H9 (cell line): ENCODE measurements at places on chromosomes 6 and 20.
A peak's percentile ranks its signal among the peaks of the same experiment; 100 is the strongest.

GRCh38 chr20:42756991-42757390 lies 432.7 kb downstream of the PTPRT start:
- H3K4me1 ChIP-seq, result no peaks in the 10 kb centered on the region
- H3K4me3 ChIP-seq, result no peak overlapping the region
- peaks cover 4% of the 10 kb centered on the region; the same call in 1 of the 3 replicates for H3K36me3 ChIP-seq
- no peaks in the 10 kb centered on the region; the same call in 1 of the 2 replicates for H3K27me3 ChIP-seq
- no peak for DNase-seq

GRCh38 chr20:48406912-48407340 lies 420.9 kb downstream of the PREX1 start:
- DNase-seq, result no peak
- H3K4me1 ChIP-seq, result peaks cover 4% of the 10 kb centered on the region; the same call in 1 of the 2 replicates
- H3K27me3 ChIP-seq, result no peaks in the 10 kb centered on the region
- H3K27ac ChIP-seq, result no peak overlapping the region
- H3K36me3 ChIP-seq, result no peaks in the 10 kb centered on the region
- no peak overlapping the region for H3K4me3 ChIP-seq

- H3K36me3 ChIP-seq, result no peaks in the 10 kb centered on the region
- 0 out of 2 replicates have a peak, but pooled peaks cover 3% of the 10 kb centered on the region for H3K4me1 ChIP-seq
- no peak for DNase-seq
- no peak overlapping the region for H3K27ac ChIP-seq
- no peak overlapping the region for H3K4me3 ChIP-seq
These were observed 51.7 kb downstream of the CNKSR3 start for GRCh38 chr6:154458565-154459470.

DNA sequence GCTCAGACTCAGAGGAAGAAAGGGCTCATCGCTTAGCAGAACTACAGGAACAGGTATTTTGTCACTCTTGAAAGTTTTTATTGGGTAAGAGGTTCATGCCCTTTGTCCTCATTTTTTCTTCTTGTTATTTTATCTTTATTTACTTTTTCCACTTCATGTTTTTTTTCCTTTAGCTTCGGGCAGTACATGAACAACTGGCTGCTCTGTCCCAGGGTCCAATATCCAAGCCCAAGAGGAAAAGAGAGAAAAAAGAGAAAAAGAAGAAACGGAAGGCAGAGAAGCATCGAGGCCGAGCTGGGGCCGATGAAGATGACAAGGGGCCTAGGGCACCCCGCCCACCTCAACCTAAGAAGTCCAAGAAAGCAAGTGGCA lies 9.5 kb downstream of the BRD2 start:
- no peak overlapping the region for H3K27ac ChIP-seq
- no peaks in the 10 kb centered on the region for H3K27me3 ChIP-seq
- DNase-seq, result no peak
- peaks cover 85% of the 10 kb centered on the region for H3K36me3 ChIP-seq

DNA sequence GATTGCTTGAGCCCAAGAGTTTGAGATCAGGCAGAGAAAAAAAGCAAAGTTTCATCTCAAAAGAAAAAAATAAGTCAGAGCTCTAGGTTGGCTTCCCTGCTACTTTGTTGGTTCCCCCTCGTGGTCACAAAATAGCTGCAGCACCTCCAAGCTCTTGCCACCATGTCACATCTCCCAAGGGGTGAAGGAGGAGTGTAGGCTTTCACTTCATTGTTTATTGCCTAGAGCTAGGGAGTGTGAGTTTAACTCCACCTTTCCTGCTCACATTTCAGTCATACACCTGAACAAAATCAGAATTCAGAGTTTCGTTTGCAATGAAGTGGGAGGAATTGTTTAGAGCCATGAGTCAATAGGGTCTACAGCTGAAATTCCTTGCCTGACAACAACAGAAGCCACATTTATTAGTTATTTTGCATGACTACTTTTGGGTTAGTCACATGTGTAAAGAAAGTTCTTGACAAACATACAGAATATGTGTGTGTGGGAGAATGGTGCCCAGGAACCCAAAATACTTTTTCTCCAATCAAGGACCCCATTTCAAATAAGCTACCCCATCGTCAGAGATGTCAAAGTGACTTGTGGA lies 56.2 kb upstream of the UFL1 start:
- H3K4me1 ChIP-seq, result no peaks in the 10 kb centered on the region
- no peaks in the 10 kb centered on the region for H3K27me3 ChIP-seq
- no peak overlapping the region for H3K4me3 ChIP-seq
- H3K27ac ChIP-seq, result no peak overlapping the region
- no peaks in the 10 kb centered on the region for H3K36me3 ChIP-seq

DNA sequence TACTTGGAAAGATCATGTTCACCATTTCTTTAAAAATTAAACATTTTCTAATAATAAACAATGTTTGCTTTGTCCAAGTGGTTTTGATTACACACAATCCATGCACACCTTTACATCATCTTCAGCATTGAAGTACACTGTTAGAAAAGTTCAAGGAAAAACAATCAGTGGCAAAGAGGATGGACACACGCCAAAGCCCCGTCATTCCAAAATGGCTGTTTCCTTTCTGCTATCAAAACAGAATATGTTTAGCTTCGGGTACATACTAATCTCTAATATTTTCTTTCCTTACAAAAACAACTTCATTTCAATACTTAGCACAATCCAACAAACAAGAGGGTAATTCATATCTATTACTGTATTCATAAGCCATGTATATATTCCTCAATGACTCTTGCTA lies 24.5 kb downstream of the REPS1 start:
- H3K36me3 ChIP-seq, result no peaks in the 10 kb centered on the region
- H3K27ac ChIP-seq, result no peak overlapping the region
- H3K4me1 ChIP-seq, result 0 out of 2 replicates have a peak, but pooled peaks cover 2% of the 10 kb centered on the region
- H3K27me3 ChIP-seq, result no peaks in the 10 kb centered on the region
- DNase-seq, result no peak

DNA sequence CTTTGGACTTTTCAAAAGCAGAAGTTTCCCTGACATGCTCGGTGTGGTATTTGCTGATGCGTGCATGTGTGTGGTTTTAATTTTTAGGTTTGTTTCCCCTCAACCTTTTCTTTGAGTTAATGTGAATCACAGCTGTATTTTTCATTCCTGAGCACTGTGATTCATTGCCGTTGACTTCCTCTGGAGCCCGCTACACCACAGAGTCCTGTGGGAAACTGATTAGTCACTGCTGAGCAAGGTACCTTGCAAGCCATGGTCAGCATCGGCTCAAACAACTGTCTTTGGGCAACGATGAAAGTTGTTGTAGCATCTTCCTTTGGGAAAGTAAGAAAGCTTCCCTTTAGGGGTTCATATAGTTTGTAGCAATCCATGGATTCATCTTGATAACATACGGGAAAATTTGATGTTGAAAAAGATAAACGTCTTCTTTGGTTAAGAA lies 57.5 kb downstream of the RIN2 start:
- DNase-seq, result no peak
- no peaks in the 10 kb centered on the region for H3K4me1 ChIP-seq
- no peaks in the 10 kb centered on the region for H3K27me3 ChIP-seq
- no peak overlapping the region for H3K4me3 ChIP-seq

DNA sequence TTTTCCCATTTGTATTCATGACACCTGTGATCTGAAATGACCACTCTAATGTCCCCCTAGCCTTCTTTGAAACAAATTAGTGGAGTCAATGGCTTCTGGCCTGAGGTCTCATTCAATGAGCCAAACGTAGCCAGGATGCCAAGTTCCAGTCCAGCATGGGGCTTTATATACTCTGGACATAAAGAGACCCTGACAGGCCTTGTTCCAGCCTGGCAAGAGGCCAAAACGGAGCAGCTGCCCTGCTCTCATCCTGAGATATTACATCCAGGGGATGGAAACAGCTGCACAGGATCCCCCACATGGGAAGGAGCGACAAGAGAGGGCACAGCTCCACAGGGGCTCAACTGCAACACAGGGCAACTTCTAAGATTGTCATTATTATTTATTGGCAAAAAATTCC lies 437.8 kb downstream of the CDH26 start:
- DNase-seq, result no peak
- no peaks in the 10 kb centered on the region for H3K27me3 ChIP-seq
- no peak overlapping the region for H3K4me3 ChIP-seq
- no peak overlapping the region for H3K27ac ChIP-seq
- H3K36me3 ChIP-seq, result peaks cover 13% of the 10 kb centered on the region; the same call in 1 of the 2 replicates

- H3K36me3 ChIP-seq, result no peaks in the 10 kb centered on the region
- H3K27ac ChIP-seq, result no peak overlapping the region
- H3K27me3 ChIP-seq, result no peaks in the 10 kb centered on the region
- no peak overlapping the region for H3K4me3 ChIP-seq
These were observed 45.3 kb upstream of the HDDC2 start for GRCh38 chr6:125346926-125347563.

- H3K4me1 ChIP-seq, result peaks cover 6% of the 10 kb centered on the region; the same call in 1 of the 2 replicates
- DNase-seq, result peak; percentile 75
- H3K36me3 ChIP-seq, result peaks cover 24% of the 10 kb centered on the region
- peak overlapping the region; percentile 79 for H3K27ac ChIP-seq
These were observed 69.8 kb downstream of the MYB start for GRCh38 chr6:135250751-135251497.

- H3K27me3 ChIP-seq, result no peaks in the 10 kb centered on the region
- DNase-seq, result no peak
- H3K36me3 ChIP-seq, result peaks cover 21% of the 10 kb centered on the region
- H3K4me3 ChIP-seq, result no peak overlapping the region
These were observed 776.1 kb downstream of the TENT5A start for GRCh38 chr6:80976336-80976735.

DNA sequence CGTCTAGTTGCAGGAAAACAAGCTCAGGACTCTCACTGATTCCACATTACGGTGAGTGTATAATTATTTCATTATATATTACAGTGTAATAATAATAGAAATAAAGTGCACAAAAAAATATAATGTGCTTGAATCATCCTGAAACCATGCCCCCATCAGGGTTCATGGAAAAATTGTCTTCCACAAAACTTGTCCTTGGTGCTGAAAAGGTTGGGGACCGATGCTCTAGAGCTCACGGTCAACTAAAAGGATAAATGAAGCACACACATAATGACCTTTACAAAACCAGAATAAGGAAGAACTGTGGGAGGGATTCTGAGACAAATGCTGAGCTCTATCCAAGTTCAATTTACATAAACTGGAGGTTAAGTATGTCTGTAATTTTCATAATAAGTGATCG lies 194.3 kb downstream of the COL19A1 start:
- no peaks in the 10 kb centered on the region for H3K36me3 ChIP-seq
- no peak overlapping the region for H3K27ac ChIP-seq
- H3K4me1 ChIP-seq, result no peaks in the 10 kb centered on the region
- no peak overlapping the region for H3K4me3 ChIP-seq

GRCh38 chr6:17900011-17900410 lies 87.4 kb downstream of the KIF13A start:
- H3K4me3 ChIP-seq, result no peak overlapping the region
- no peaks in the 10 kb centered on the region for H3K4me1 ChIP-seq
- DNase-seq, result no peak
- H3K27me3 ChIP-seq, result no peaks in the 10 kb centered on the region
- no peak overlapping the region for H3K27ac ChIP-seq

DNA sequence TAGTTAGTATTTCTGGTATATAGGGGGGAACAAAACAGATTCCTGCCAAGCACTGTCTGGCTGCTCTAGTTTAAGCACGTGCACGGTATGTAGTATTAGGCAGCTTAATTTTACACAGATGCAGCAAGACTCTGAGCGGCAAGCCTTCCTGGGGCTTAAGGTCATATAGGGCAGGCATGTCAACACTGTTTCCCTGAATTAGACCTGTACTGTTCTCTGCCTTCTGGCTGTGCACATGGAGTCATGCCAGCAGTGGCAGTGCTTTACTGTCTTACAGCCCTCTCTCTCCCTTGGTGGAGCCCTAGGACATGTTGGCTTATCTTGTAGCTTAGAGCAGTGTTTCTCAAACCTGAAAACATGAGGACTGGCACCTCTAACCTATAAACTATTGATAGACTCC lies 56.6 kb downstream of the PHF20 start:
- H3K36me3 ChIP-seq, result peaks cover 19% of the 10 kb centered on the region
- H3K27me3 ChIP-seq, result no peaks in the 10 kb centered on the region
- H3K4me1 ChIP-seq, result no peaks in the 10 kb centered on the region
- no peak for DNase-seq

DNA sequence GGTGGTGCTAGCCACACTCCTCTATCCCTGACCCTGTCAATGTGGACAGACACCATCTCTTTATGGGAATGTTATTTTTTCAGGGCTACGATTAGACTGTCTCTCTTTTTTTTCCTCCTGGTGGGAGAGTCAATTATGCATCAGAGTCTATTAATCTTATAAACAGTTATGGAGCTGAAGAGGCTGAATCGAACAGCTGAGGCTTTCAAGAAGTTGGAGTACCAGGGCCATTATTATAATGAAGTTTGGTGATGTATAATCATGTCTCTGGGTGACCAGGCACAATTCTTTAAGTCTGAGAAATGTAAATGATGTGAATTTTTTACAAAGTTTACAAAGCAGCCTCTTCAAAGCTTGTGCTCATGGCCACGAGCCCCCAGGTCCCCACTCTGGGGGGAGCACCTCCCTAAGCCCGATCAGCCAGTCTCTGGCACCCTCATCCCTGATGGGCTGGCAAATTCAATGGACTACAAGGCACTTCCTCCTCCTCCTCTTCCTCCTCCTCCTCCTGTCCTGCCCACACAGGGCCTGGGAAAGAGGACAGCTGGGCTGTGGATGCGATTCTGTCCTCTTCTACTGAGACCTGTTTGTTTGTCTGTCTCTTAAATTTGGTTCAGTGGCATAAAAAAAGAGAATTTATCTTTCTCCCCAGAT lies 43.9 kb upstream of the QKI start:
- H3K36me3 ChIP-seq, result no peaks in the 10 kb centered on the region
- no peak for DNase-seq
- no peak overlapping the region for H3K27ac ChIP-seq
- no peaks in the 10 kb centered on the region for H3K27me3 ChIP-seq
- H3K4me1 ChIP-seq, result peaks cover 4% of the 10 kb centered on the region; the same call in 1 of the 2 replicates

DNA sequence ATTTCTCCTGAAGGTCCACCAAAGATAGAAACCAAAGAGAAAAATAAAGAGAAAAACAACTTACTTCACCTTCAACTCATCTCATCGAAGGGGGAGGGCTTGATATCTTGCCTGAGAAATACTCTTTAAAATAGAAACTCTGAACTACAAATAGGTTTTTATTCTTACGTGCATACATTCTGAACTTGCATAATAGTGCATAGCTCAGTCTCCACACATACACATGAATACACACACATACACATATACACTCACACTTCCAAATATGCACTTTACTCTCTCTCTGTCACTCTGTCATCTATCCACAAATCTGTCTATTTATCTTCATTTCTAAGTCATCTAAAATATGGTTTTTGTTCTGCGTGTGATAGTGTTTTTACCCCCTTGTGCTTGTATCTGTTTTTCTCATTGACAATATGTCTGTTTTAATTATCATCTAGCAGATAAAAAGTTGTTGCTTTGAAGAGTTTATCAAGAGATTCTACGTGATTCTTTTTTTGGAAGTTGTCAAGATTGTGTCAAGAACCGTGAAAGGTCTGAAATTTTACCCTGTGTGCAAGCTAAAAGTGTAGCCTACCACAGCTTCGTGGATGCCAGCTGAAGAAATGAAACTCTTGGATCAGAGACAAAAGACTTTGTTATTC lies 468.8 kb downstream of the EPM2A start:
- no peaks in the 10 kb centered on the region for H3K4me1 ChIP-seq
- H3K36me3 ChIP-seq, result no peaks in the 10 kb centered on the region
- no peak overlapping the region for H3K27ac ChIP-seq

DNA sequence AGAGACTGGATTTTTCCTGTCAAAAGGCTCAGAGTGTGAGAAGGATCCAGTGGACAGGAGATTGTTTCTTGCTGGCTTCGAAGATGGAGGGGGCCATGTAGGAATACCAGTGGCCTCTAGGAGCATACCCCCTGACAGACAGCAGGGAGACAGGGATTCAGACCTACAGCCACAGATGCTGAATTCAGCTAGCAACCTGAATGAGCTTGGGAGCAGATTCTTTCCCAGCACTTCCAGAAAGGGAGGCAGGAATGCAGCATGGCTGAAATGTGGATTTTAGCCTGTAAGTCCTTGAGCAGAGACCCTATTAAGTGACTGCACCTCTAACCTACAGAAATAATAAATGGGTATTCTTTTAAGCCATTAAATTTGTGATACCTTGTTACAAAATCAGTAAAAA lies 44.6 kb downstream of the STXBP5 start:
- H3K4me1 ChIP-seq, result no peaks in the 10 kb centered on the region; the same call in 1 of the 2 replicates
- DNase-seq, result peak; percentile 38
- no peak overlapping the region for H3K4me3 ChIP-seq
